ENCODE measurements at places on chromosomes 7 and 10. TPM values are rescaled to one million over a fixed set of nuclear protein-coding genes. Genes with fewer than 3 reads are reported as not detected.

DNA sequence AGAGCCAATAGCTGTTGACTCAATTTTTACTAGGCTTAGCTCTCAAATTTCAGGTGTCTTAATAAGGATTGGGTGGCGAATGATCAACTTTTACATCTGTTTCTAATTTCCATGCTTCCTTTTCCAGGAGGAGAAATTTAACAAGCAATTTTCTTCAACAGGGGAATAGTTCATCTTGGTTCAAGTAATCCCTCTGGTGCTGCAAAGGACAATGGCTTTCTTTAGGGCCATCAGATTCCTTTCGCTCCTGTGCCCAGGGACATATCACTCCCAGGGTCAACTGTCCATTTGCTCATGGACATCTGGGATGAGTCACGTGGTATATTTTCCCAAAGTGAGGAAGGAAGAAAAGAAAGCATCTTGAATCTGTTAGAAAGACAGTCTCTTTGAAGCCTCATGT, 313.3 kb downstream of the FRMD4A start:
- H3K27me3 ChIP-seq, result no peaks in the 10 kb centered on the region
- H3K36me3 ChIP-seq, result no peaks in the 10 kb centered on the region
- no peak for DNase-seq
- H3K4me1 ChIP-seq, result no peaks in the 10 kb centered on the region
- no peak overlapping the region for H3K4me3 ChIP-seq

- H3K4me1 ChIP-seq, result no peaks in the 10 kb centered on the region
- no peak overlapping the region for H3K4me3 ChIP-seq
- peaks cover 10% of the 10 kb centered on the region for H3K27me3 ChIP-seq
- H3K27ac ChIP-seq, result no peak overlapping the region
These were observed 283.7 kb downstream of the SKAP2 start for GRCh38 chr7:26580711-26581110.

ZNF488 gene
- total RNA-seq, result not detected

- H3K4me3 ChIP-seq, result no peak overlapping the region
- H3K27me3 ChIP-seq, result no peaks in the 10 kb centered on the region
- no peak overlapping the region for H3K27ac ChIP-seq
These were observed 3.9 kb downstream of the HIP1 start for GRCh38 chr7:75734586-75735458.

GRCh38 chr10:130805635-130806030, 505.9 kb downstream of the TCERG1L start:
- H3K27me3 ChIP-seq, result no peaks in the 10 kb centered on the region
- H3K27ac ChIP-seq, result no peak overlapping the region

ZNF804B gene
- 0.33 TPM for total RNA-seq

- no peak overlapping the region for H3K27ac ChIP-seq
- H3K4me3 ChIP-seq, result peak overlapping the region; percentile 38
- no peaks in the 10 kb centered on the region for H3K36me3 ChIP-seq
- DNase-seq, result no peak
- no peaks in the 10 kb centered on the region for H3K4me1 ChIP-seq
- no peaks in the 10 kb centered on the region for H3K27me3 ChIP-seq
These were observed 76.8 kb downstream of the VIPR2 start for GRCh38 chr7:159067576-159068487.

DNA sequence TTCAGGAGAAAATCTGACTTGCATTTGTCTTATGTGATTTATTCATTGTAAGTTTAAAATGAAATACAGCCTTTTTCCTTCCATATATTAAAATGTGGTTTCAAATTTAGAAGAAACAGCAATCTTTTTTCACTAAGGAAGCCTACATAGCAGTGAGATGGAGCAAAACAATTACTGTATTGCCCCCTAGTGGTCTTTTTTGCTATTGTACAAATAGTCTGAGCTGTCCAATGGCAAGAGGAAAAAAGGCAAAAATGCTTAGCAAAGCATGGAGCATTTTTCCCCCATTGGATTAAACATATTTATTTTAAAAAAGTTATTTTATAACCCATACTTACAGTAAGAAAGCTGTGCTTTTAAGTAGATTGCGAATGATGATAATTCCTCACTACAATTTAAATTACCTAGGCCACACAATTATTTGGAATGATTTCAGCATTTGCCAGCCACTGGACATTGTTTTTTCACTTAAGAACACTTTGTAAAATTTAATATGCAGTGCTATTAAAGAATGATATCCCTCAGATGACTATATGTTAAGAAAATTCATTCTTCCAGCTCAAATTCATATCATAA, 119.5 kb downstream of the CPED1 start:
- no peaks in the 10 kb centered on the region for H3K4me1 ChIP-seq
- H3K27ac ChIP-seq, result no peak overlapping the region
- no peaks in the 10 kb centered on the region for H3K36me3 ChIP-seq
- no peaks in the 10 kb centered on the region for H3K27me3 ChIP-seq
- no peak overlapping the region for H3K4me3 ChIP-seq

GRCh38 chr7:92834507-92835260, 1.7 kb downstream of the CDK6 start:
- no peak for DNase-seq
- peak overlapping the region; percentile 81 for H3K27ac ChIP-seq
- H3K4me1 ChIP-seq, result no peaks in the 10 kb centered on the region

MAT1A gene
- 0.98 TPM for total RNA-seq

GRCh38 chr10:35335133-35336083, 901 bp upstream of the CCNY start:
- H3K4me1 ChIP-seq, result no peaks in the 10 kb centered on the region
- H3K27me3 ChIP-seq, result no peaks in the 10 kb centered on the region
- no peak for DNase-seq
- H3K4me3 ChIP-seq, result peak overlapping the region; percentile 79
- peak overlapping the region; percentile 79 for H3K27ac ChIP-seq

WNT8B gene
- not detected for total RNA-seq

GPR15LG gene
- 1.3 TPM for total RNA-seq

DNA sequence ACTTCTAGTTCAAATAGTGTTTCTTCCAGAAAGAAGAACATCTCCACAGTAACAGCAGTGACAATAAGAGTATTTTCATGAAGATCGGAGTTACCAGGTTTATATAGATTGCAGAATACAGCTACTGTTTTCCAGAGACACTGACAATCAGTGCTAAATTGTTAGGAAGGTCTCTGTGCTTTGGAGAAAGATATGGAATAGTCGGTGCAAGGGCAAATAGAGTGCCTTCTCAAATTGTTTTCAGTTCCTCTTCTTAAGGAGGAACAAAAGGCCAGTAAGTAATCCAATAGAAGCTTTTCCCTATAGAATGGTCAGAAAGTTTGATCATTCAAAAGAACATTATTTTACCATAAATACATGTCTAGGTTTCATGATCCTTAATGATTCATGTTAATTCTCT, 2.6 kb upstream of the KIAA1217 start:
- H3K36me3 ChIP-seq, result no peaks in the 10 kb centered on the region
- no peaks in the 10 kb centered on the region for H3K27me3 ChIP-seq
- peaks cover 3% of the 10 kb centered on the region for H3K4me1 ChIP-seq
- DNase-seq, result no peak
- H3K27ac ChIP-seq, result peak overlapping the region; percentile 91
- H3K4me3 ChIP-seq, result no peak overlapping the region

- no peak overlapping the region for H3K27ac ChIP-seq
- no peak for DNase-seq
- no peak overlapping the region for H3K4me3 ChIP-seq
These were observed 139.4 kb downstream of the SKIDA1 start for GRCh38 chr10:21385996-21386585.

GRCh38 chr7:72793791-72794190, 34.2 kb downstream of the TYW1B start:
- DNase-seq, result no peak
- no peak overlapping the region for H3K27ac ChIP-seq
- H3K36me3 ChIP-seq, result no peaks in the 10 kb centered on the region
- H3K4me1 ChIP-seq, result no peaks in the 10 kb centered on the region

- H3K27ac ChIP-seq, result no peak within 1 kb of the TSS
- no peaks in the 10 kb centered on the region for H3K27me3 ChIP-seq
- H3K4me3 ChIP-seq, result peak within 1 kb of the TSS; percentile 38
- no peak for DNase-seq
These were observed at the start of gene SLC29A4 for GRCh38 chr7:5282543-5283316. Gene SLC29A4 (plus strand): TSS chr7:5282943. CDS start chr7:5287817, 4,874 bp downstream.

NACAD gene
- total RNA-seq, result 1.2 TPM

OR2A5 gene
- total RNA-seq, result not detected

KLF14 gene
- total RNA-seq, result 0.15 TPM

CALML5 gene
- total RNA-seq, result 31.0 TPM

AGBL3 gene
- 5.1 TPM for total RNA-seq

ZPBP gene
- total RNA-seq, result not detected

GRCh38 chr10:124565565-124566221, 104.1 kb downstream of the LHPP start:
- H3K4me3 ChIP-seq, result no peak overlapping the region
- H3K4me1 ChIP-seq, result no peaks in the 10 kb centered on the region
- no peak overlapping the region for H3K27ac ChIP-seq
- no peaks in the 10 kb centered on the region for H3K27me3 ChIP-seq
- no peaks in the 10 kb centered on the region for H3K36me3 ChIP-seq

OR2A7 gene
- 14.7 TPM for total RNA-seq

DNA sequence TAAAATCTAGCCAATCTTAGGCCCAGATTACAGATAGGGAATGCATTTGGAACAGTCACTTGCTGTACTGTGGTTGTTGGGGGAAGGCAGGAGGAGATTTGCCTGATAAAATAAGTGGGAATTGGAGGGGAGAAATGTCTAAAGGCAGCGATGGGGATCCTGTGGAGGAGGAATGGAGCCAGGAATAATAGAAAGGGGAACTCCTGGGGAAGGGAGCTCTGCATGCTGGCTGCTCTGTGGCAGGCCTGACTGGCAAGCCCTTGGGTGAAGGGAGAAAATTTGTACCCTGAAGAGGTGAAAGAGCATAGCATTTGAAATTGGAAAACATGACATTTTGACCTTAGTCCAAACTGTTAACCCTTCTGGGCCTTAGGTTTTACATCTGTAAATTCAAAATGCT, 13.7 kb downstream of the MMP21 start:
- no peaks in the 10 kb centered on the region for H3K4me1 ChIP-seq
- H3K27me3 ChIP-seq, result no peaks in the 10 kb centered on the region
- H3K27ac ChIP-seq, result no peak overlapping the region
- H3K36me3 ChIP-seq, result no peaks in the 10 kb centered on the region
- DNase-seq, result no peak
- H3K4me3 ChIP-seq, result no peak overlapping the region
